ENCODE measurements at places on chromosomes 11 and 22. TPM values are rescaled to one million over a fixed set of nuclear protein-coding genes. Genes with fewer than 3 reads are reported as not detected.

TMEM25 gene
- 13.7 TPM for total RNA-seq

SYCE3 gene
- total RNA-seq: not detected

OR4S1 gene
- not detected for total RNA-seq

DNA sequence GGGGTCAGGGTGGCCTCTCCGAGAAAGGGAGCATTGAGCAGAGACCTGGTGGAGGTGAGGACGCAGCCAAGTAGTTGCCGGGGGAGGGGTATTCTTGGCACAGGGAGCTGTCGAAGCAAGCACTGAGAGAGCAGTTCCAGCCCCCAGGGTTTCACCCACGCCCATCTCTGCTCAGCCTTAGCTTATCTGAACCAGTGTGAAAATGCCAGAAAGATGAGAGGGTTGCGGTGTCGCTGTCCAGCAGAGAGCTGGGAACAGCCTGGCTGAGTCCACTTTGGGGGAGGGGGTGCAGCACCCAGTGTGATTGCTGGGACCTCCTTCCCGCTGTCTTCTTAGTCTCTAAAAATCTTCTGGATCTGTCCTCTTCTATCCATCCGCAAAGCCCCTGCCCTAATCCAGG is 123.3 kb upstream of the TBCEL start:
- H3K27ac ChIP-seq: no peak overlapping the region
- no peaks in the 10 kb centered on the region for H3K4me1 ChIP-seq
- no peaks in the 10 kb centered on the region for H3K27me3 ChIP-seq
- no peak for DNase-seq

DNA sequence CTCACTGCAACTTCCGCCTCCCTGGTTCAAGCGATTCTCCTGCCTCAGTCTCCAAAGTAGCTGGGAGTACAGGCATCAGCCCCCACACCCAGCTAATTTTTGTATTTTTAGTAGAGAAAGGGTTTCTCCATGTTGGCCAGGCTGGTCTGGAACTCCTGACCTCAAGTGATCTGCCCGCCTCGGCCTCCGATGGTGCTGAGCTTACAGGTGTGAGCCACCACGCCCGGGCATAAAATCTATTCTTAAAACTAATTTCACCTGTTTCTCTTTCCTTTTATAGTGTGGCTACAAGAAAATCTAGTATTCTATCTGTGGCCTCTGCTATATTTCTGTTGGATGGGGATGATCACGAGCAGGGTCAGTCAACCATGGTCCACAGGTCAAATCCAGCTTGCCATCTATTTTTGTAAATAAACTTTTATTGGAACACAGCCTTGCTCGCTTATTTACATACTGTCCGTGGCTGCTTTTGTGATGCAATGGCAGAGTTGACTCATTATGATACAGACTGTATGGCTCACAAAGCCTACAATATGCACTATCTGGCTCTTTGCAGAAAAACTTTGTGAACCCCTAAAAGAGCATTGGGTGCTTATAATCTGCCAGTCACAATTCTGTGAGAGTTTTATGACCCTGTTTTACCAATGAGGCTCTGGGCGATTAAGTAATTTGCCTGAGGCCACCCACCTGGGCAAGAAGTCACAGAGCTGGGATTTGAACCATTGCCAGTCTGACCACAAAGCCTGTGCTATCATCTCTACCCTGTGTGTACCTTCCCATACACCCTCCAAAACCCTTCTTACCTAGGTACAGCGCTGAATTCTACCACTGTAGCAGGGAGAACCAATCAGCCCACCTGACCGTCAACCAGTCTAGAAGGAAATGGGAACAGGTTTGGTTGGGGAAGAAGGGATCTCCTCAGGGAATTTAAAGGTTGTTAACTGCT is 28.3 kb downstream of the SLC1A2 start:
- H3K27me3 ChIP-seq: no peaks in the 10 kb centered on the region
- H3K27ac ChIP-seq: no peak overlapping the region
- H3K4me1 ChIP-seq: no peaks in the 10 kb centered on the region
- H3K4me3 ChIP-seq: no peak overlapping the region
- H3K36me3 ChIP-seq: no peaks in the 10 kb centered on the region

- H3K27me3 ChIP-seq: no peaks in the 10 kb centered on the region
- DNase-seq: no peak
- no peak overlapping the region for H3K27ac ChIP-seq
- no peaks in the 10 kb centered on the region for H3K36me3 ChIP-seq
- no peak overlapping the region for H3K4me3 ChIP-seq
Observed at GRCh38 chr22:22478470-22478869, 30.1 kb downstream of the ZNF280B start.

DNA sequence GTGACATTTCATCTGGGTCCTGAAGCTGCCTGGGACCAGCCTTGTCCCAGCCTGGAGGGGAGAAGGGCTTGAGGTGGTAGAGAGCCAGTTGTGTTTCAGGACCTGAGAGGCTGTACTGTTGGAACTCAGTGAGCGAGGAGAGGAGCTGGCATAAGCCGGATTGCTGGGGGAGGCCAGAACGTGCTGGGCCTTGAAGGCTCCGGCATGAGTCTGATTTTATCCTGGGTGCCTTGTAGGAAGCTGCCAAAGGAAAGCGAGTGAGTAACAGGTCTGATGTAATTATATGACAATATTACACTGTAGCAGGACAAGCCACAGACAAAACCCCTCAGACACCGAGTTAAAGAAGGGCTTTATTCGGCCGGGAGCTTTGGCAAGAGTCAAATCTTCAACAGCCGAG is 17.2 kb downstream of the AP2A2 start:
- no peak overlapping the region for H3K4me3 ChIP-seq
- peaks cover 2% of the 10 kb centered on the region for H3K36me3 ChIP-seq

- DNase-seq: no peak
- H3K4me3 ChIP-seq: no peak overlapping the region
- no peaks in the 10 kb centered on the region for H3K36me3 ChIP-seq
Observed at GRCh38 chr11:21321072-21321471, 651.7 kb downstream of the NELL1 start.

Data from H1 (cell line).